ENCODE measurements at places on chromosomes 1 and 21.

- DNase-seq: no peak
Observed at GRCh38 chr1:63124666-63125191, 197.6 kb upstream of the FOXD3 start.

DNA sequence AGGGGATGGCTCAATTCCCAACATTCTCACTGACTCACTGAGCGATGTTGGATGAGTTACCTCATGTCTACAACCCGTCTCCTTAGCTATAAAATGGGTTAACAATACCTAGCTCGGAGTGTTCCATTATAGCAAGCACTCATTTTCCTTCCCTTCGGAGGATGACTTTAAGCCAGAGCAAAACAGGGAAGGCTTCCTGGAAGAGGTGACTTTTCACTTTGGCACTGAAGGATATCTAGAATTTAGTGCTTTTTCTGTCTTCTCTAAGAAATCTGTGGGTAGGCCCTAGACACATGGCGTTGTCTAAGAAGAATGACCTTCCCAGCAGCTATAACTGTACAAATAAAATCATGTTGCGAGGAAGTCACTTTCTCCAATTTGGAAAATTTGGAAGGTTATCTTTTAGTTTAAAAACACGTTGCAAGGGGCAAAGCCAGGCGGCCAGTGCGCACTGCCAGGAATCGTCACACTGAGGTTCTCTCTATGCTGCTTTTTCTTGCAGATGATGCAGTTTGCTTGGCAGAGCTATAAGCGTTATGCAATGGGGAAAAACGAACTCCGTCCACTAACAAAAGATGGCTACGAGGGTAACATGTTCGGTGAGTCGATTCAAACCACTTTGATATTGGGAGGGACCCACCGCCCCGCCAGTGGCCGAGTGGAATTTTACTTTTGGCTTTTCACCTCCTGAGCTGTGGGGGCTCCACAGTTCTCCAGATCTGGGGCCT lies 69.5 kb downstream of the MAN1C1 start:
- no peak for DNase-seq

- no peak for DNase-seq
Observed at GRCh38 chr1:30042438-30043147, 680.8 kb downstream of the MATN1 start.

- DNase-seq: no peak
Observed at GRCh38 chr1:154729031-154729442, 121.1 kb upstream of the ADAR start.

- no peak for DNase-seq
Observed at GRCh38 chr21:36756527-36756926, 57.6 kb downstream of the SIM2 start.

- no peak for DNase-seq
Observed at GRCh38 chr21:39066829-39067780, 116.1 kb downstream of the PSMG1 start.

DNA sequence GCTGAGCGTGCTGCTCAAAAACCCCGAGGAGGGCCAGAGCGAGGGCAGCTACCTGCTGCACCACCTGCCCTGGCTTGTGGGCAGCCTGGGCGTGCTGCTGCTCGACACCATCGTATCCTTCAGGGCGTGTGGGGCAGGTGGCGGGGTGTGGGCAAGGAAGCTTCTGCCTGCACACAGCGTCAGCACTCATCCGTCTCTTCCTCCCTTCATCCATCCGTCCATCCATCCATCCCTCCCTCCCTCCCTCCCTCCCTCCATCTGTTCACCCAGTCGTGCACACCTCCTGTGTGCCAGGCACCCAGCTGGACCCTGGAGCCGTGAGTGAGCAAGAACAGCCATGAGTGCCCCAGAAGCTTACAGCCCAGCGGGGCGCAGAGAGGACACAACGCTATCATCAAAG lies 15.2 kb downstream of the SLC66A1 start:
- DNase-seq: no peak

GRCh38 chr1:201072922-201073321 lies 39.3 kb downstream of the CACNA1S start:
- DNase-seq: no peak

GRCh38 chr1:59926381-59927123 lies at the start of gene CYP2J2:
Gene CYP2J2, minus strand, starts transcription at chr1:59926773. Its CDS starts 27 bp downstream, at chr1:59926746.
- DNase-seq: no peak

GRCh38 chr1:115469703-115470476 lies 131.8 kb upstream of the NGF start:
- DNase-seq: no peak

DNA sequence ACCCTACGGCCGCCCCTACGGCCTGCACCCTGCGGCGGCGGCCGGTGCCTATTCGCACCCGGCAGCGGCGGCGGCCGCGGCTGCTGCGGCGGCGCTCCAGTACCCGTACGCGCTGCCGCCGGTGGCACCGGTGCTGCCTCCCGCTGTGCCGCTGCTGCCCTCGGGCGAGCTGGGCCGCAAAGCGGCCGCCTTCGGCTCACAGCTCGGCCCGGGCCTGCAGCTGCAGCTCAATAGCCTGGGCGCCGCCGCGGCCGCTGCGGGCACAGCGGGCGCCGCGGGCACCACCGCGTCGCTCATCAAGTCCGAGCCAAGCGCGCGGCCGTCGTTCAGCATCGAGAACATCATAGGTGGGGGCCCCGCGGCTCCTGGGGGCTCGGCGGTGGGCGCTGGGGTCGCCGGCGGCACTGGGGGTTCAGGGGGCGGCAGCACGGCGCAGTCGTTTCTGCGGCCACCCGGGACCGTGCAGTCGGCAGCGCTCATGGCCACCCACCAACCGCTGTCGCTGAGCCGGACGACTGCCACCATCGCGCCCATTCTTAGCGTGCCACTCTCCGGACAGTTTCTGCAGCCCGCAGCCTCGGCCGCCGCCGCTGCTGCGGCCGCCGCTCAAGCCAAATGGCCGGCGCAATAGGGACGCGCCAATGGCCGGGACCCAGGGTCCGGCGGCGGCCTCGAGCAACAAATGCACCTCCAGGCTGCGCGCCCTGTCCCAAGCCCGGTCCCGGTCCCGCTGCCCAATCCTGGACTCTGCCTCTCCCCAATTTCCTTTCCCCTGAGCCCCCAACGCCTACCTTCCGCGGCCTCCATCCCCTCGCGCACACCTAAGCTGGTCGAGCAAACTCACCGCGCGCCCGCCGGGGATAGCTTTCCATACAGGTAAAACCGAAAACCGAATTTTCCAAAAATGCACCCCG lies 1.8 kb downstream of the FOXD3 start:
- no peak for DNase-seq

- no peak for DNase-seq
Observed at GRCh38 chr21:45122432-45123132, 48.2 kb downstream of the ADARB1 start.

DNA sequence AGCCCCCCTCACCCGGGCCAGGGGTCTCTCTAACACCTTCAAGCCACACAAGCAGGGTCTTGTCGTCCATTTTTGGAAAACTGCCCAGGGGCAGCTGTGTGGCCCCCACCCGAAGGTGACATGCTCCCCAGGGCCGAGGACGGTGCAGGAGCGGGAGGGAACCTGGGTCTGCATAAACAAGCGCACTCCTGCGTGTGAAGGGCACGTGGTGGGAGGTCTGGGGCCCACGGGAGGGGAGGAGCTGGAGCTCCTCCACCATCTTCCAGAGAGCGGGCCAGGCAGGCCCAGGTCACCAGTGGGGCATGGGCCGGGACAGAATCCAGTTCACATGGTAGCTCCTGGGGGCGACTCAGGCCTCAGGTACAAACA lies 16.5 kb downstream of the CFAP74 start:
- DNase-seq: no peak

GRCh38 chr1:212514056-212514614 lies 81.4 kb downstream of the NENF start:
- no peak for DNase-seq

DNA sequence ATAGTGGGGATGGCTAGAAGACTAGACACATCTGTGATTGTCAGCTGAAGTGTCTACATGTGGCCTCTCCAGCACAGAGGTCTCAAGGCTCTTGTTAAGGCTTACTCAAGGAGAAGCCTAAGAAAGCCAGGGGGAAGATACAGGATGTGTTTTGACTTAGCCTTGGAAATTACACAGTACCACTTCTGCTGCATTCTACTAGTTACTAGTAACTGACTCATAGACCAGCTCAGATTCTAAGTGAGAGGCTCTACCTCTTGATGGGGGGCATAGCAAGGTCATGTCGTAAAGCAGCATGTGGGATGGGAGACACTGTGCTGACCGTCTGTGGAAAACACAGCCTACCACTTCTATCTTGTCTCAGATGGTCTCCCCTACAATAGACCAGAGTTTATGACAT lies 99.5 kb downstream of the UBE2U start:
- DNase-seq: no peak

DNA sequence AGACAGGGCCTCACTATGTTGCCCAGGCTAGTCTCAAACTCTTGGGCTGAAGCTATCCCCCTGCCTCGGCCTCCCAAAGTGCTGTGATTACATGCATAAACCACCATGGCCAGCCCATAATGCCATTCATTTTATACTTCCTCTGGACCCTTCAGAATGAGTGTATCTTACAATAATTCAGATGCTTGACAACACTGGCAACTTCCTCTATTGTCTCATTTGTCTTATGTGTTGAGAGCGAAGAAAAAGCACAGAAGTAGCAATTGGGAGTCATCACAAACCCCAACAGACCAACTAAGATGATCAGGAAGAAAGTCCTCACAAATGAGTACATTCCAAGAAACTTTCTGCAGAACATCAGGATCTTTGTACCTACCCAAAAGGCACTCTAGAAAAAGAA lies 191.9 kb downstream of the RERE start:
- no peak for DNase-seq

DNA sequence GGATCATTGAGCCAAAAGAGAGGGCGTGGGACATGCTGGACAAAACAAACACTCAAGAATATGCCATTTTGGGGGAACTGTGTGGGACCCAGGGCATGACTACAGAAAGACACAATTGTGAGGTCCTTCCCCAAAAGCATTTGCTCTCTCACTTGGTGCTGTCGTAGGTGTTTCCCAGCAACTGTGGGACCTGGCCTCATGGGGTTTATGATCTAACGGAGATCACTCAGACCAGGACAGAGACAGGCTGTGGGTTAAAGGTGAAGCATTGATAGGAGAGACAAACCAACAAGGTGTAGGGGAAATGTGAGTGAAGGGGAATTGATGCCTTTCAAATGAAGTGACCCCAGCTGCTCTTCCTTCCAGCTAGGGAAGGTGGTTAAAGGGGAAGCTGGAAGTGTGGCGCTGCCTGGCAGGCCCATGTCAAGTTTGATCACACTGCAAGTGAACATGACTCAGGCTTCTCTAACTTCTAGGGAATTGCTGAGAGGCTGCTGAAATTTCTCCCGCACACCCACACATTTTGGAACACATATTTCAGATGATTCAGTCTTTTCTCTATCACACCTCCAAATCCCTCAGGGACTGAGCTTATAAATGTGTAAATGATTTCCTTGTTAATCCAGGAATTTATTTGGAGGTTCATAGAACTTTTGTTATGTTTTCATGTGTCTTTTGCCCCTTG lies 30.2 kb downstream of the TRAF5 start:
- no peak for DNase-seq

DNA sequence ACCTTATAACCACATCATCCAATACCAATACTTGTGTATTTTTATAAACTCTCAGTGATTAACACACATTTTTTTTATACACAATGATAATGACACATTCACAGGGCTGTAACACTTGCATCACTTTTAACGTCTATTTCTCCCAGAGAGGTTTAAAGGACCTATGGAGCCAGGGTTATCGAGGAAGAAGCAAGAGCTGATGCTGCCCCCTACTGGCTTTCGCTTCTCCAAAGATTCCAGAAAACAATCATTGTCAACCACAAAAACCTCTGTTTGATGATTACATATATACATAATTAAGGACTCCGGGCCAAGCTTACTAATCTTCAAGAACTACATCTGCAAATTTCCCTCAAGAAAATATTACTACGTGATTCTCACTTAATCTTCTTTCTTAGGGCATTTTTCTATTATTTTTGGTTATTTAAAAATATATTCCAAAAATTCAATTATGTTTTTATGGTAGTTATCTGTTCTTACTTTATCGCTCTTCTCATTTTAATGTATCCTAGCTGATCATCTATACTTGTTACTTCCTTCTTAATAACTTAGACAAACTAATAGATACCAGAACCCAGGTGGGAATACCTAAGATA lies 214.5 kb downstream of the VAV3 start:
- DNase-seq: no peak

DNA sequence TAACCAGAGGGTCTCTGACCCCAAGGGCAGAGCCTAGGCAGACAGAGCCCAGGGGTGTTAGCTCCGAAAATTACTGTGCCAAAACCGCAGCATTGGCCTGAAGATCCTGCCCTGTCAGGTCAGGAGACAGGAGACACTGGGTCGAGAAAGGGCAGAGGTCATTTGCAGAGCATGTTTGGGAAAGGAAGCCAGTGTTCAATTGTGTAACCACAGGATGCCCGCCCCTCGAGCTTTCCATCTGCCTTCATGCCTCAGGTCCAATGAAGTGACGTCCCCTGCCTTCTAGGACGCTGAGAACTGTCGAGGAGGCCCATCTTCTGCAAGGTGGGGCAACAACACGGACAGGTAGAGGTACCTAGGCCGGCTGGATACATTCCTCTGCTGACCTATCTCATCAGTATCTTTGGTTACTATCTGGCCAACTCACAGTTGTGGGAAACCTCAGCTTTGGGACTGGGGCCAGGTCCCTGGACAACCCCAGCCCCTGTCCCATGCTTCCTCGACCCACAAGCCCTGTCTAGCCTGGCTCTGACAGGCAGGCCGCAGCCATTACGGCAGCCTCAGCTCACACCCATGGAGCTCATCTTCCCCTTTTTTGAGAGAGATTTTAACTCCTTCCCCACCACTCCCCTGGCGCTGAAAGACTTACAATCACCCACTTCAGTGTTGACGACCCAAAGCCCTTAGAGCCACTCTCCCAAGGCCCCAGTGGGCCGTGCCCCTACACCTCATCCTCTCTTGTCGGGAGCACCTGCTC lies 1.3 kb downstream of the ARL8A start:
- no peak for DNase-seq

GRCh38 chr1:23436520-23437354 lies 12.2 kb upstream of the TCEA3 start:
- no peak for DNase-seq

GRCh38 chr1:107870696-107871095 lies 94.3 kb downstream of the VAV3 start:
- no peak for DNase-seq

DNA sequence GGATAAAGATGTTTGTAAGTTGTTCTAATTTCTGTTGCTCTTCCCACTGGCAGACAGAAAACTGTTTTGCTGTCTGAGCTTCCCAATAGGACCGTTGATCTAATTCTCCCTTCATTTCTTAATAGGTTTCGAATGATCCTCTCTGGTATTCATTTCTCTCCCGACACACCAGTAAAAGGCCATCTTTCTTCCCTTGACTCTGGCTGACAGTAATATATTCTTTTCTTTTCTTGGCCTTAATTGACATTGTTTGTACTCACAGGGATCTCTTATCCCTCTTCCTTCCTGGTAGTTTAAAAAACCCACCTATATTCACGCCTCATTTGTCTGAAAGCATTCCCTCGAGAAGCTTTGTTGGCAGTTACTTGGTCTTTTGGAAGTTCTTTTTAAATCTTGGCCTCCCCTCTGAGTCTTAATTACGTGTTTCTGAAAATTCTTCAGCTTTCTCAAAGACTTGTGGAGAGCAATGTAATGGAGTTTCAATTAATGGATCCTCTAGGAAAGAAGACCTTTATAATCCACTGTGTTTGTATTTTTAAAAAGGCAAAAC lies 40.3 kb downstream of the MAP10 start:
- no peak for DNase-seq

- no peak for DNase-seq
Observed at GRCh38 chr1:43366179-43366578, 1.6 kb downstream of the ELOVL1 start.

Data from stimulated activated CD8-positive, alpha-beta memory T cell treated with anti-CD3 and anti-CD28 coated beads, Interleukin-7, amount 100 ng/mL, for 1 hour (primary cell).